ENCODE measurements at places on chromosomes 13 and 19.

- DNase-seq, result no peak
Observed at GRCh38 chr13:50910485-50910805, 854 bp downstream of the RNASEH2B start.

- no peak for DNase-seq
Observed at GRCh38 chr19:11113140-11113708, 24.0 kb downstream of the LDLR start.

DNA sequence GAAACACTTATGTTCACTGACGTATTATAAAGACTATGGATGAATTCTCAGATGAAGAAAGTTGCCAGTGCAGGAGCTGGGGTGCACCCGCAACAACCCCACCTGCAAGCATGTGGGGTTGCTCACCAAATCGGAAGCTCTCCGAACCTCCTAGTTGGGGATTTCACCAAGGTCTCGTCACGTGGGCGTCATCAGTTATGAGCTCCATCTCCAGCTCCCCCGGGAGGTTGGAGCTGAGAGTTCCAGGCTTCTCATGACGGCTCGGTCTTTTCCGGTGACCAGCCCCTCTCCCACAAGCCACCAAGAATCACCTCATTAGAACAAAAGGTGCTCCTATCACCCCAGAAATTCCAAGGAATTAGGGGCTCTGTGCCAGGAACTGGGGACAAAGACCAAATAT lies 46.1 kb upstream of the TUBGCP3 start:
- no peak for DNase-seq

- DNase-seq, result no peak
Observed at GRCh38 chr19:43624933-43625332, 5.5 kb upstream of the ZNF428 start.

DNA sequence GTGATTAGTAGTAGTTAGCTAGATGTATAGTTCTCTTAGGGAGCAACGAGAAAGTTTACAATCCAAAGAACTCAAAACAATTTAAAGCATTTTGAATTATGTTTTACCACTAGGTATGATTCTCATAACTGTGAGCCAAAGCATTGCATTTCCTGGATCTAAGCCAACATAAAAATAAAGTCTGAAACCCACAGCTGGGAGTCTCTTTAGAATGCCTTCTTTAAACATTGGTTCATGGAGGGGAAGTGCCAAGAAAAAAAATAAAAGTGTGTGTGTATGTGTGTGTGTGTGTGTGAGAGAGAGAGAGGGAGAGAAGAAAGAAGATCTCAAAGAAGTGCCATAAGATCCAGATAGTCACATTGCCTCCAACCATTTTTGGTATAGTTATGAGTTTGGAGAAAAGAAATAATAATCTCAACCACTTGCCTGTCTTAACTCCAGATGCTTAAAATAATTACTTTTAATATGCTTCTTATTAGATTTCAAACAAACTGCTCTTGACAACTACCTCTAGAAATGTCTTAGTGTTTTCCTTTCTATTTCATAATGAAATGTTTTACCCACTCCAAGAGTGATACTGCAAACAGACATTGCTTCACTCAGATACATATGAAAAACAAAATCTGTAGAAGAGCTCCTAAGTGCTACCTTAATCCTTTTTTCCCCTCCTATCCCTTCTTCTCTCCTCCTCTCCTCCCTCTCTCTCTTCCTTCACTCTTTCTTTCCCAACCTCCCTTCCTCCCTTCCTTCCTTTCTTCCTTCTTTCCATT lies 554.1 kb downstream of the KCTD12 start:
- DNase-seq, result no peak

- DNase-seq, result no peak
Observed at GRCh38 chr13:96481482-96481881, 391.6 kb downstream of the HS6ST3 start.

- DNase-seq, result no peak
Observed at GRCh38 chr13:48962281-48962680, 13.4 kb upstream of the FNDC3A start.

GRCh38 chr13:85659493-85659892 lies 139.7 kb downstream of the SLITRK6 start:
- no peak for DNase-seq

DNA sequence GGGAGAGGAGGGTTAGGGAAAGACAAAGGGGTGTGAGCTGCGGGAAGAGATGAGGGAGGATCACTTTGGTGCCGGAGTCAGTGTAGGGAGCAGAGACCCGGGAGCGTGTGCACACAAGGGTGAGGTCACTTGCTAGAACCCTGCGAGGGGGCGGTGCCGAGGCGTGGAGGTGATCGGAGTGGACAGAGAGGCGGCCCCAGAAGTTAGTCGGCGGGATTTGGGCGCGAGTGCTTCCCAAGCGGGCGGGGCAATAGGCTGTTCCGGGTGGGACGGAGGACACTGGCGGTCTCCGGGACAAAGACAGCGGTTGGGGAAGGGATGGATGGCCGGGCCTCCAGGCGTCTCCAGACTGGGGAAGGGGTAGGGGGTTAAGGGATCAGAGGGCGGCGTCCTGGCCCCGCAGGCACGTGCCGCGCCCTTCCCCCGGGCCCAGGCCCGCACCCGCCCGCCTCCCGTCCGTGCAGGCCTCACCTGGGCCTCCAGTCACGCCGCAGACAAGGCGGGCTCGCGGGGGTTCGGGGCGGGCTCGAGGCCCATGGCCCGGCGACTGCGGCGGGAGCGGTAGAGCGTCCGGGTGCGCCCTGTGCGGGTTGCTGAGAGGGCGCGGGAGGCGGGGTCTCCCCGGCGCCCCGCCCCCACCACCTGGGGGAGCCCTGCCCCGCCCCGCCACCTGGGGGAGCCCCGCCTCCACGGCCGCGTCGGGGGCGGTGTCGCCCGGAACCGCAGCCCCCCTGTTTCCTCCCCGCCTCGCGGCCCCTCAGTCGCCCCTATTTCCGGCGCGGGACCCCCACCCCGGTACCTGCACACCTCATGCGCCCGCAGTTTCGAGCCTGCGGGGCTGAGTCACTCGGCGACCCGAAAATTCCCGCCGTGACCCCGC lies at the start of gene LPAR2:
TSS of gene LPAR2 (minus strand) at position 600 of the 880 bp plus-strand sequence. CDS start 945 bp downstream, outside the sequence.
- no peak for DNase-seq

GRCh38 chr19:5303208-5303607 lies 37.4 kb downstream of the PTPRS start:
- no peak for DNase-seq

- no peak for DNase-seq
Observed at GRCh38 chr19:20453425-20453935, 112.1 kb downstream of the ZNF737 start.

GRCh38 chr13:112057736-112058518 lies 9.0 kb upstream of the SOX1 start:
- DNase-seq, result no peak

DNA sequence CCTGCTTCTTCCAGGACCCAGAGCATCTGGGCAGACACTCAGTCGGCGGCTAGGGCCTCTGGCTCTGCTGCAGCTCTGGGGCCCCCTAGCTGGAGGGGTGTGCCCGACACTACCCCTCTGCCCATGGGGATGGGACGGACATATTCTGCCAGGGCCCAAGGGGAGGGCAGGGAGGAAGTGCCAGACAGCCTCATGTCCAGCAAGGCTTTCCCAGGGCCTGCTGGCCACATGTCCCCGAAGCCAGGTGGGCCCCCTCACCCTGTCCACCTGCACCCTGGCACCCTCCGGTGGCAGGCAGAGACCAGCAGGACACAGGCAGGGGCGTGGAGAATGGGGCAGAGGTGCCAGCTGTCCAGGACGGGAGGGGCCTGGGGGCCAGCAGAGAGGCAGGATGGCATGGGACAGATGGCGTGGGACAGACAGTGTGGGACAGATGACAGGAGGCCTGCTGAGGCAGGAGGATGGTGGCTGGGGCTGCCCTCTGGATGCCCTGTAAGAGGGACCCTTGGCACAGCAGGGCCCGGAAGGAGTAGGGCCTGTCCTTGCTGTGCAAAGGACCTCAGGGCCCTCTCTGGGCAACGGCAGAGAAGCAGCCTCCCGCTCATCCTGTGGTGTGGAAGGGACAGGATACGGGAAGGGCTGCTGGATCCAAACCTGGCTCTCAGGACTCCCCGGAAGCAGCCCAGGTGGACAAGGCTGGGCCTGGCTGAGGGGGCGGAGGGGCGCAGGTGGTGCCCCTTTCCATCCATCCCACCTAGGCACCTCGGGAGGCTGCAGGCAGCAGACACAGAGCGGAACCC lies 29.1 kb downstream of the CEBPG start:
- no peak for DNase-seq

- no peak for DNase-seq
Observed at GRCh38 chr13:53447456-53447855, 418.8 kb downstream of the OLFM4 start.

DNA sequence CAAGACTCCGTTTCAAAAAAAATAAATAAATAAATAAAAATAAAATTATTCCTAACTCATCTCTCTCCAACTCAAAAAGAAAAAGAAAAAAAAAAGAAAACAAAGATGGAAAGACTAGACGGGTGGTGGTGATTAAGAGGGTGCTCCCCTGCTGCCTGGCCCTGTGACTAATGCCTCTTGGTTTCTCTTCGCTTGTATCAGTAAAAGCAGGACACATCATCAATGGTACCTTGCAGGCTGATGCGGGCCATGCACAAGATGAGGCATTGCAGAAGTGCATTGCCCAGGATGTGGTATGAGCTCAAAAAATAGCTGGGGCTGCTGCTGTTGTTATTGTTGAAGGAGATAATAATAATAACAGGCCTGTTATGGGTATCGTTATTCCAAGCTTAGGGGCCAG lies 14.6 kb downstream of the ACER1 start:
- no peak for DNase-seq

DNA sequence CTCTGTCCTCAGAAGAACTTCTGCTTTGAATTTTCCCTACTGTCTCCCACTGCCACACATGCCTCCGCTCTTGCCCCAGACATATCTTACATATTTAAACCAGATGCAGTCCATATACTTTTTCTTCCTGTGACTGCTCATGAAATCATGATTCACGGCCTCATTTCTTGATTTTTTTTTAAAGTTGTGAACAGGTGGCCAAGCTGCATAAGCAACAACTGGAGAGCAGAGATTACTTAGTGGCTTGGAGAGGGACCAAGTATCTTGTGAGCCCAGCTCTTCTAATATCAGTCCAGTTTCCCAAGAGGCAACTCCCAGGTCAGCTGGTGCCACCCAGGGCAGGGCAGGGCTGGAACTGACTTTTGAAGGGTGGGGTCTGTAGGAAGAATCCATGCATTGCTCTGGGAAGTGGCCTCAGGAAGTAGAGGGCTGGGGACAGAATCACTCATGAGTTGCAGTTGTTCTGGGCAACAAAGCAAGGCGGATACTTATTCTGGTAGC lies 152.4 kb downstream of the LMO7 start:
- DNase-seq, result peak; percentile 17

GRCh38 chr13:48477191-48477855 lies 55.6 kb downstream of the RCBTB2 start:
- DNase-seq, result no peak

- DNase-seq, result no peak
Observed at GRCh38 chr13:31121379-31122140, 40.1 kb downstream of the HSPH1 start.

GRCh38 chr19:46520616-46521015 lies 24.9 kb upstream of the PNMA8B start:
- no peak for DNase-seq

- no peak for DNase-seq
Observed at GRCh38 chr19:56991912-56992311, 127.9 kb upstream of the USP29 start.

DNA sequence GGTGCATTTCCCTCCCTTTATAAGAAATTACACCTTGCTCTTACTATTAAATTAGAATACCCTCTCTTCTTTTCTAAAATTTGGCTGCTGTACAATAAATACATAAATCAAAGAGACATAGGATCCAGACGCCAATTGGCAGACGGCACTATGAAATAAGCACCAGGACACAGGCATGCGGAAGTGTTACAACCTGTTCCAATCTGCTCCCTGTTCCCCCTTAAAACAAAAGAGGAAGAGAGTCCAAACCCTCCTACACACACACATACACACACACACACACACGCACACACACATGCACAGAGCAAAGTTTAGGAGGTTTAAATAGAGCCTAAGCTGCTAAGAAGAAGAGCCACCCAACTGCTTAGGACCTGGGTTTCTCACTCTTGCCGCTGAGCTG lies 75.6 kb upstream of the ZNF507 start:
- DNase-seq, result no peak

GRCh38 chr19:8397271-8397670 lies 7.1 kb downstream of the RAB11B start:
- DNase-seq, result no peak

GRCh38 chr19:4581666-4582553 lies 22.4 kb upstream of the SEMA6B start:
- DNase-seq, result no peak

- no peak for DNase-seq
Observed at GRCh38 chr13:70162141-70162540, 53.9 kb upstream of the KLHL1 start.

GRCh38 chr13:23628250-23628649 lies 58.0 kb downstream of the TNFRSF19 start:
- DNase-seq, result no peak

- DNase-seq, result no peak
Observed at GRCh38 chr13:25821776-25822175, 230.0 kb downstream of the SHISA2 start.

- no peak for DNase-seq
Observed at GRCh38 chr13:47039106-47039505, 142.3 kb upstream of the HTR2A start.

DNA sequence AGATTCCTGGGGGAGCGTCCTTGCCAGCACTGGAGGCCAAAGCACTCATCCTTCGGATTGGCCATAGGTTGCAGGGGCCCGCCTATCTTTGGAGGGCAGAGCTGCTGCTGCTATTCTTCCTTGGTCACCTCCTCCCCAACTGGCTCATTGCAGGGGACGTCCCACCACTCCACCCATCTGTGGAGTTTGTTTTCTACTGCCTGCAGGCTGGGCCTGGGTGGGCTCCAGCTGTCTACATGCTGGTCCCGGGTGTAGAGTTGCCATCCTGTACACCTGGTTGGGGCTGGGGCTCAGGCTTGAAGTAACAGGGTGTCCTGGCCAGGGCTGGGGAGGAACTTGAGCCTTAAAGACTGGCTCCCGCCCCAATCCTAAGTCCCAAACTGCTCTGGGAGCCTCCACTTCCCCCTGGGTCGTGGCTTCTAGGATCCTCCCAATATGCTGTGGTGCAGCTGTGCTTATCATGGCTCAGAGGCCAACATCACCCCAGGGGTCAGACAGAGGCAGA lies 2.1 kb downstream of the RNF225 start:
- no peak for DNase-seq

- DNase-seq, result no peak
Observed at GRCh38 chr13:35649162-35649561, 172.7 kb upstream of the MAB21L1 start.

GRCh38 chr13:89568276-89568675 lies 1779.2 kb upstream of the MIR17HG start:
- no peak for DNase-seq

DNA sequence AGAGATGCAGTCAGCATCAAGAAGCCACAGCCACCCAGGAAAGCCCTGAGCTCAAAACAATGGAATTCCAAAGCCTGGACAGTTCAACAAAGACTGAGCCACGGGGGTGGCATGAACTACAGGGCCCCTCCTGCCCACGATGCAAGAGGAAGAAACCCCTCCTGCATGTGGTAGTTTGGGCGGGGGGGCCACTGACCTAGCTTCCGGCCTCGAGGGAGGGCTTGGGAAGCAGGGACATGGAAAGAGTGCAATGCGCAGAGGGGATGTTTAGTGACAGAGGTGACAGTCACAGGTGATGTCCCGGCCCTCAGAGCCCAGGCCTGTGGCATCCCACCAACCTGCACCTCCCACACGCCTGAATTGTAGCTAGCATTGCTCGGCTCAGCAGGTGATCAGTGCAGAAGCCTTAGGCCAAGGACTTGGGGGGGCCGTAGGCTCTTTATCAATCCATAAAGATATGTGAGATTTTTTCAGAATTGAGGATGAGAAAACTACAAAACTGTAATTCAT lies 318.8 kb downstream of the TEX29 start:
- DNase-seq, result no peak

Data from CMK (cell line).